Cerebellar nuclear complex (tissue), 1 donor: ENCODE measurements at places on chromosomes 12 and 14.

DNA sequence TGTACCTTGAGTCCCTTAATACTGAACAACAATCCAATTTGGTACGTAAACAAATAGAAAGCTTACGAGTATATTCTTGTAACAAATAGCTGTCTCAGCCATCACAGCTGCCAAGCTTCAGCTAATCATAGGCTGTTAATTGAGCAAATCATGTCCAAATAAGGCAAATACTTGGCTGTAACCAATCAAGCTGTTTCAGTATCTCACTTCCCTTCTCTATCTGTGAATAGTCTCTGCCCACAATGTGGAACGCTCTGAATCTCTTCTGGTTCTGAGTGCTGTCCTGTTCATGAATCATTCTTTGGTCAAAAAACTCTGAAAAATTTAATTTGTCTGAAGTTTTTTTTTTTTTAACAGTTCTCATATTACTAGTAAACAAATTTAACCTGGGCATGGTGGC is 5.8 kb upstream of the NEMF start:
- no peak for DNase-seq

DNA sequence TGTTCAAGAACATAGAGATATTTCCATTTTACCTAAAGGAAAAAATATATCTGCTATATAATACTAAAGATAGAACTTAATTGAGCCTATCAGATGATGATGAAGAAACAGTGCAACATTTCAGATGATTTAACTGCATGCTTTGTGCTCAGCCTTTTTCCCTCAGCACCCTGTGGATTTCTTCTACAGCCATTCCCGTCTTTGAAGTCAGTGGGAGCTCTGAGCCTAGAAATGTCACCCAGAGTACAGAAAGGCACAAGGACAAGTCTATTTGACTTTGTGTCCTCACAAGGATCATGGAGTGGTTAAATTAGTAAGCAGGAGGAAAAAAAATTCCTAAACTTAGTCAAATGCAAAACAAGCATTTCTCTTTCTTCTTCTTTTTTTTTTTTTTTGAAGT is 994.0 kb upstream of the FLRT2 start:
- DNase-seq = no peak

DNA sequence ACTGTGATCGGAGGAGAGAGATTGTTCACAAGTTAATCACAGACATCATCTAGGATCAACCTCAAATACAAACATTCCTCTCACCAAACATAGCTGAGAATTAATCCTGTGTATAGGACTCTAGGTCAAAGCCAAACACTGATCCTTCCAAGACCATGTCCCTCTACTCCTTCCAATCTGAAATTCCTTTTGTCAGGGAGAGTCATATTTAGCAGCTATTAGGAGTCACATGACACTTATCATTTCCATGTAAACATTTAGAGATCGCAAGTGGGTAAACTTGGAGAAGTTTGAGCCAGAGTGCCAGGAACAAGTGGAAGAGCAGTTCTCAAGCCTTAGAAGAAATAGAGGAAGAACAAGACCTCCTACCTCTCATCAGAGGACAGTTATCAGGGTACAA is 13.5 kb downstream of the OR2AP1 start:
- DNase-seq = no peak

DNA sequence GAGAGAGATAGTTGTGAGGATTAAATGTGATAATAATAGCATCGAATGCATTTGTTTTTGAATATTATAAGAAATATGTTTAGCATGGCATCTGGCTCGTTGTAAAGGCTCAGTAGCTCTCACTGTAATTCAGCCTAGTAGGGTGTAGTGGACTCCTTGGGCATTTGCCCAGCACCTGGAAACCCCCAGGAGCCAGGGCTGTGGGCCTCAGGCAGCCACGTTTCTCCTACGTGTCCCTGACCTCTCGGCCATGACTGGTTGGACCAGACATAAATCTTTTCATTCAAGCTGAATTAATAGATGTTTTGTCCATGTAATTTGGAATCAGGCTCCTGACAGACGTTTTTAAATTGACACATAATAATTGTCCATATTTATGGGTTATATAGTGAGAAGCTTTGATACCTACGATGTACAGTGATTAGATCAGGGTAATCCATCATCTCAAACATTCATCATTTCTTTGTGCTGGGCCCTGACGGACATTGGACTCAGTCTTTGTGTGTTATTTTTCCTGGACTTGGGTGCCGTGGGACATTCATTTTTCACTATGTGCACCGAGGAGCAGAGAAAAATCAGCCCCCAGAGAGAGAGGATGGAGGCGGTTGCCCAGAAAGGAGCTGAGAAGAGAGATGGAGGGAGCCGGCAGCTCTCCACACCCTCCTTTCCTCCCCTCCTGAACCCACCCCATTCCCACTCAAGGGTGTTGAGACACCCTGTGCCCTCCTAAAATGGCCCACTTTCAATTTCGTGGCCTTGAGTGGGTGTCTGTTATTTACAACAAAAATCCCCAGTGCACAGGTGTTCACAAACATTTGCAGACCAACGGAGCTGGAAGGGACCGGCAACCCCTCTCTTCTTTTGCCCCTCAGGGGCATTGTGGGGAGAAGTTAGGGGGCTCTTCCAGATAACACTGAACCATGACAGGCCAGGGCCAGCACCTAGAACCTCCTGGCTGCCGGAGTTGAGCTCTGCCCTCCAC is 296.4 kb downstream of the DPF3 start:
- DNase-seq = no peak

- no peak for DNase-seq
These were observed 79.2 kb downstream of the RASSF8 start for GRCh38 chr12:26037615-26038220.

- no peak for DNase-seq
These were observed 266.7 kb downstream of the ALG10 start for GRCh38 chr12:34288963-34289345.

DNA sequence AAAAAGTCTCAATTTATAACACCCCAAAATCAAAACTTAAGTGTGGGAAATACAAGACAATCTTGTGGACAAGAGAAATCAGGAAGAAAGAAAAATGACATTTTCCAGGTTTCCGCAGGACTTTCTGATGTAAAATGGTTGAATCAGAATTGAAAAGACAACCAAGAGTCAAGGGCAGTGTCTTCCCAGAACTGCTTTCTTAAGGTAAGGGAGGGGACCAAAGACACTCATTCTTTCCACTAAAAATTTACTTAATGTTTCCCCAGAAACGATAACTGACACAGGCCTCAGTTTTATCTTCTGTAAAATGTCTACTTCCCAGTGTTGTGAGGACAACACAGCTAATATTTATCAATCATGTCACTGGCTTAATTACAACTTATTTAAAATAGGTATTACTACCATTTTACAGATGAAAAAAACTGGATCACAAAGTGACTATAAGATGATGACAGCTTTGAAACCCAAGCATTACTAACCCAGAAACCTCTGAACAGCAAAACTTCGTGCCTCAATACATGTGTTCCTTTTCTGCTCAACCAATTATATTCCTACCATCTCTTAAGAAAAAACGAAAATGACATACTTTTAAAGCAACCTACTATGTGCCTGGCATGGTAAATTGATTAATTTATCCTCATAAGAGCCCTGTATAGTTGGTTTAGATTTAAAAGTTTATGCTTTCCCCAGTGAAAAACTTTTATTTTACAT is 4.6 kb downstream of the SINHCAF start:
- DNase-seq = no peak
